ENCODE measurements at places on chromosomes 1 and 21. TPM values are rescaled to one million over a fixed set of nuclear protein-coding genes. Genes with fewer than 3 reads are reported as not detected.

The C4BPA gene
- polyA plus RNA-seq, result 0.52 TPM

The WNT9A gene
- 1.3 TPM for polyA plus RNA-seq

The LENEP gene
- 0.93 TPM for polyA plus RNA-seq

The CCDC24 gene
- 19.5 TPM for polyA plus RNA-seq

The DAP3 gene
- polyA plus RNA-seq, result 153 TPM

The COL8A2 gene
- 1.2 TPM for polyA plus RNA-seq

The GJA9 gene
- polyA plus RNA-seq, result 0.76 TPM

The OR2AK2 gene
- not detected for polyA plus RNA-seq

The OSCP1 gene
- 29.7 TPM for polyA plus RNA-seq

The PNRC2 gene
- 209 TPM for polyA plus RNA-seq

The CDK18 gene
- 27.1 TPM for polyA plus RNA-seq

The CHI3L1 gene
- polyA plus RNA-seq, result 7.4 TPM

The RGS7 gene
- polyA plus RNA-seq, result 6.7 TPM

The KDF1 gene
- 7.5 TPM for polyA plus RNA-seq

The SELENBP1 gene
- 50.4 TPM for polyA plus RNA-seq

The U2AF1 gene
- polyA plus RNA-seq, result 71.1 TPM

The AVPR1B gene
- 0.85 TPM for polyA plus RNA-seq

The AMY1B gene
- polyA plus RNA-seq, result not detected

The TXNIP gene
- polyA plus RNA-seq, result 360 TPM

The TMCC2 gene
- 6.3 TPM for polyA plus RNA-seq

The OVAAL gene
- polyA plus RNA-seq, result not detected

The ENAH gene
- 121 TPM for polyA plus RNA-seq

The TMEM52 gene
- 1.1 TPM for polyA plus RNA-seq

The ETNK2 gene
- polyA plus RNA-seq, result 26.8 TPM

The EPHA8 gene
- polyA plus RNA-seq, result 1.3 TPM

The JMJD4 gene
- 16.6 TPM for polyA plus RNA-seq

The OLIG2 gene
- not detected for polyA plus RNA-seq

The UTS2 gene
- not detected for polyA plus RNA-seq

The MAP10 gene
- polyA plus RNA-seq, result 6.8 TPM

The ZNF593OS gene
- 1.4 TPM for polyA plus RNA-seq

The LRRN2 gene
- 11.5 TPM for polyA plus RNA-seq

The LCE6A gene
- polyA plus RNA-seq, result not detected

The CYP4X1 gene
- 7.4 TPM for polyA plus RNA-seq

The DIO1 gene
- 7.6 TPM for polyA plus RNA-seq

The HPDL gene
- 3.0 TPM for polyA plus RNA-seq

The OR2T1 gene
- not detected for polyA plus RNA-seq

The RSPO1 gene
- polyA plus RNA-seq, result 5.9 TPM

The FAM20B gene
- 47.5 TPM for polyA plus RNA-seq

The PROK1 gene
- 0.17 TPM for polyA plus RNA-seq

The RASAL2 gene
- polyA plus RNA-seq, result 22.1 TPM

The RAB3B gene
- 7.3 TPM for polyA plus RNA-seq

The OPRD1 gene
- polyA plus RNA-seq, result 0.52 TPM

The SPRR2A gene
- not detected for polyA plus RNA-seq

Measured in left kidney (tissue), 8 donors.